RKO (cell line): ENCODE measurements at places on chromosomes 6 and 20.

DNA sequence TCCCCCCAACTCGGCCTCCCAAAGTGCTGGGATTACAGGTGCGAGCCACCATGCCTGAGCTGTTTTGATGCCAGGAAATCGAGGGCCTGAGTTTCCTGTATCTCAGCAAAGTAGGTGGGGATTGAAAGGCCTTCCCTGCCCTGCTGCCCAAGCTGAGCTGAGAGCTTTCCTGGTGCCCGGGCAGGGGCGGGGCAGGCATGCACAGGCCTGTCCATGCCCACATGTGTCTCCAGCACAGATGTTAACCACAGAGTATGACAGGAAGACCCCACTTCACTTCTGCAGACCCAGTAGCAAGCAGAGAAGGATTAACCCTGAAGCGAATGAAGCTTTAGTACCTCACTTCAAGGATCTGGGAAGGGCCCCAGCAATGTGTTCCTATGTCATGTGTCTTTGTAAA, 66.0 kb downstream of the GPR6 start:
- DNase-seq: no peak

GRCh38 chr6:13362412-13362811, 34.1 kb upstream of the TBC1D7 start:
- no peak for DNase-seq

DNA sequence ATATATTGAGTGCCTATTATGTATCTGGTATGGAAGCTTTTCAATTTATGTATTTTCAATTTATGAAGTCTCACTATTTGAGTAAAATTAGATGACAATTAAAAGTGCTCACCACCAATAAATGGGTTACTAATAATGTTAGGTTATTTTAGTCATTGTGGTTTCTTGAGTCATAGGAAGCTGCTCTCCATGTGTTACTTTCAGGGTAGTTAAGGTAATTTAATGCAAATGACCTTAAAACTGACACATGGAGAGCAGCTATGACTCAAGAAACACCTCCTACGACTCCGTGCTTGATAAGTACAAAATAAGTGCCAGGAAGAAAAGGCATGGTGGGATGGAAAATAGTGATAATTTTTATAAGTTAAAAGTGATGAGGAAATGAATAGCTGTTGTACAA, 16.5 kb upstream of the TINAG start:
- DNase-seq: peak; percentile 54

GRCh38 chr6:5518936-5519491, 257.7 kb downstream of the FARS2 start:
- DNase-seq: no peak

DNA sequence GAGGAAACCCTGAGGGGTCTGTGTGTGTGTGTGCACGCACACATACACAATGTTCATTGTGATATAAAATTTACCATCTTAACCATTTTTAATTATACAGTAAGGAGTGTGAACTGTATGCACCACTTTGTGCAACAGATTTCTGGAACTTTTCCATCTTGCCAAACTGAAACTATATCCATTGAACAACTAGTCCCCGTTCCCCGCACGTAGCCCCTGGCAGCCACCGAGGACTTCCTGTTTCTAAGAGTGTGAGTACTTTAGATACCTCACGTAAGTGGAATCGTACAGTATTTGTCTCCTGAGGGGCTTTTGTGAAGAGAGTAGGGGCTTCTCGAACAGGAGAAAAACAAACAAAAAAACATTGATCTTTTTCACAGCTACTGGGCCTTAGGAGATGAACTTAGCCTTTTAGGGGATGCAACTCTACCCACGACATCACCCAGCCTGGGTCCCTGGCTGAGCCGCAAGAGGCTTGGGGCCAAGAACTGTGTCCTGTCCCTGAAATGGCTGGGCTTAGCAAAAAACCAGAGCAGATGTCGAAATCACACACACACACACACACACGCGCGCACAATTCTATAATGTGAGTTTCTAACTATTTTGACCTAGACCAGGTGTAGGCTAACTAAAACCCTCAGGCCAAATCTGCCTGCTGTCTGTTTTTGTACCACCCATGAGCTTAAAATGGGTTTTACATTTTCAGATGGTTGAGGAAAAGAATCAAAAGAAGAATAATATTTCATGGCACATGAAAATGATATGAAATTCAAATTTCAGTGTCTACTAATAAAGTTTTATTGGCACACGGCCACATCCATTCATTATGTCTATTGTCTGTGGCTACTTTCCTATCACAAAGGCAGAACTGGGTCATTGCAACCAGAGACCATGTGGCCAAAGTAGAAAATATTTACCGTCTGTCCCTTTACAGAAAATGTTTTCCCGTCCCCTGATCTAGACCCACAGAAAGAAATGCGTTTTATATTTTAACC, 144.2 kb downstream of the EYA2 start:
- DNase-seq: no peak
